ENCODE measurements at places on chromosomes 1 and 21.
A peak's percentile ranks its signal among the peaks of the same experiment; 100 is the strongest.

- DNase-seq = no peak
Measured at GRCh38 chr1:2374252-2375155, 16.9 kb downstream of the MORN1 start.

GRCh38 chr21:44818640-44819011 is 764 bp upstream of the SUMO3 start:
- no peak for DNase-seq

GRCh38 chr1:226921504-226921903 is 18.6 kb upstream of the COQ8A start:
- no peak for DNase-seq

DNA sequence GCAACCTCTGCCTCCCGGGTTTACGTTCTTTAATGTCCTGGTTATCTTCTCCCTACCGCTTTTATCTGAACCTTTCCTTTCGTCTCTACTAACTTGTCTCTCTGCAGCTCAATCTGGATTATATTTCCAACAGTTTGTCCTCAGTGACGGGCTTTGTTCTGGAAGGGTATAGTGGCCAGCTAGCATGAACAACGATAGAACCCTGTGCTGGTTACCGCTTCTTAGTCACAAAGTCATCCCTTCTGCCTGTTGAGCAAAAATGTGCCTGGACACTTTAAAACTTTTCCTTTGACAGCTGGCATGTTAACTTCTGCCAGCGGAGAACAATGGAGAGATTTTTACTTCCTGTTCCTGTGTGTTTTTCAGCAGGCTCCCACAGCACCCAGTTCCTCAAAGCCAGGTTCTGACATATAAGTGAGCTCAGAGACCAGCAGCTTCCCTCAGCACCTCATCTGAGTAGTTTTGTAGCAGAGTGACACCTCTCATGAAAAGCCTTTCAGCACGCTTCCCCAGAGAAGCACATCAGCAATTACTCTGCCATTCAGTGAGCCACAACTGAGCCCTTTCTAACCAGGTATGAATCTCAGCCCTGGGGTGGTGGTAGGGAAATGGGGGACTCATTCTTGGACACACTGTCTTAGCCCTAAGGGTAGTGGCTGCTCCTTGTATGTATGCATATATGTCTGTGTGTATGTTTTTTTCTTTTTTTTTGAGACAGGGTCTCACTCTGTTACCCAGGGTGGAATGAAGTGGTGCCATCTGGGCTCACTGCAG is 23.6 kb upstream of the CCDC17 start:
- DNase-seq = no peak

DNA sequence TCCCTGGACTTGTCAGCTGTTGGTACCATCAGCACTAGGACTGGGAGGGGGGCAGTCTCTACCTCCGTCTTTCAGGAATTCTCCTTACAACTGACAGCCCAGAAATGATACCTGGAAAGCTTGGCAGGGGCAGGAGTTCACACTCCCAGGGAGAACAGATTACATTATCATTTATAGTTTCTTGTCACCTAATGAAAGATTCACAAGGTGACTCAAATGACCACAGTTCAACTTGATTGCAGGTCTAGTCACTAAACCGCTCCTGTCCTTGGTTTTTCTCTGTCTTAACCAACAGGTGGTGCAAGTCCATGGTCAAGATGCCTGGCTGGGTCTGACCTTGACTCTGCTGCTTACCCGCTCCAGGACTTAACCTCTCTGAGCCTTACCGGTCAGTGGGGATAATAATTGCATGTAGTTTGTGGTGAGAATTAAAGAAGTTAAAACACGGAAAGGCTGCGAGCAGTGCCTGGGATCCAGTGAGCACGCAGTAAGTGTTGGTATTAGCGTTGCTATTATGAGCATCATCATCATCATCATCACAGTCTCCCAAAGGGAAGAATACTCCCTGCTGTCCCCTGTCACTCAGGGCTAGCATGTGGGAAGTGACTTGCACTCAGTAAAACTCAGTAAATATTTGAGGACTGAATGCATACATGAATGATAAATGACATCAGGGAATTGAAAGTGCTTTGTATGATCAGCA is 125.3 kb upstream of the CD34 start:
- no peak for DNase-seq

GRCh38 chr1:165925498-165926079 is 98.2 kb downstream of the UCK2 start:
- DNase-seq = no peak

DNA sequence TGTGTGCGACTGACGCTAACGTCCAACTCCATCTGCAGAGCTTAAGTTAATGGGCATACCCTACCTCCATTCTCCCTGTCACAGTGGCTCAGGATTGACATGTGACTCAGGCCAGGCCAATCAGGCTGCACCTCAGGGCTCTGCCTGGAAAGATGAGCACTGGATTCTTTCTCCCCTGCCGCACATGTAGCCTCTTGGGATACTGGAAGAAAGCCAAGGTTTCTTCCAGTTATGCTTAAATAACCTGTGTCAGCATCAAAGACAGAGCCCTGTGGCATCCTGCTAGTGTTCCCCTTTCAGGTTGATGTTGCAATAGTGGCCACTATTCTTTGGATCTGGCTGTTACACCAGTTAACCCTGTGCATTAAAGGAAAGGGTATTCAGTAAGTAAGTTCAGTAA is 55.0 kb upstream of the SYT6 start:
- no peak for DNase-seq

DNA sequence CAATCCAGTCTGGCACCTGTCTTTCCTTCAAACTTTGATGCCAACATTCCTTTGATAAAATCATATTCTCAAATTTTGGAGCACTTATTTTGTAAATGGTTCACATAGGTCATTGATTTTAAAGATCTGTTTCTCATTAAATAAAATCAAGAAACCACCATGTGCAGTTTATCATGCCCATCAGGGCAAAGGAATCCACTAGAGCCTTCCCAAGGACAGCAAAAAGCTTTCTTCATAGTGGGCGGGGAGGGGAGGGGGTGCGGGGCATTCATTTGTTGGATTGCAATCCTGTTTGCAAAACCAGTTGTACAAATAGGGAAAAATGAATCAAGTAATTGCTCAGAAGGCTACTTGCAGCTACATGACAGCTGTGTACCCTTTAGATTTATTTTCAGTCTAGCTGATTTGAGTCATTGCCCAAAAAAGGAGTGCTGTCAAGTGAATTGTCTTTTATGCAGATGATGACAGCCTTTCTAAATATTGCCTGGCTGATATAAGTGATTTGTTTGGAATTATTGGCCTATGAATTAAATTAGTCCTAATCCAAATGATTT is 23.0 kb downstream of the LRRC8B start:
- no peak for DNase-seq

DNA sequence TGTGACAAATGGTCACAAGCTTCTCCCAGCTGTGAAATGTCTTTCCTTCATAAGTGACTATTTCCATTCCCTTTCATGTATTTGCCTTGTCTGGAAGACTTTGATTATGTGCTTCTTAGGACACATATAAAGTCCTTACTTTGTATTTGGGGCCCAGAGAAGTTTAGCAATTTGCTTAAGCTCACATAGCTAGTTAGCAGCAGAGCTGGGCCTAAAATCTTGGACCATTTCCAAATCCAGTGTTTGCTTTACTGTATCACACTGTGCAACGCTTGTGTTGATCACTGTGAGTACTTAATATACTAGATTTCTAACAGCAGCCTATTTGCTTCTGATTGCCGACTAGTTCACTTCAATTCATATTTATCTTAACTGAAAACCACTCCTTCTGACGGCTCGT is 2.2 kb upstream of the KCNA3 start:
- no peak for DNase-seq

- no peak for DNase-seq
Measured at GRCh38 chr1:2982615-2983318, 38.5 kb upstream of the ACTRT2 start.

DNA sequence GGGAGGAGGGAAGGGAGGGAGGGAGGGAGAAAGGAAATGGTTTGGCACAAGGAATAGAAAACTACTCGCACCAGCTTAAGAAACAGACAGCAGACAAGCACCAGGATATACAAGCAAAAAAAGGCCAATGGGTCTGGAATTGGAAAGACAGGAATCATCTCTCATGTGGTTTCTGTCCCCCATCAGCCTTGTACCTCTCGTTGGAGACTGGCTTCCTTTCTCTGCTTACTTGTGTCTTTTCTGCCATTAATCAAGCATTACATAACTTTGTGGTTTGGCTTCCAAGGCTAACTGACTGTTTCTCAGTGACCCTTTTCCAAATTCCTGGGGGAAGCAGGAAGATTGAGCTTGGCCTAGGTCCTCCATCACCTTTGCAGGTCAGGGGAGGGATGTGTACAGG is 11.8 kb upstream of the RALGPS2 start:
- no peak for DNase-seq

DNA sequence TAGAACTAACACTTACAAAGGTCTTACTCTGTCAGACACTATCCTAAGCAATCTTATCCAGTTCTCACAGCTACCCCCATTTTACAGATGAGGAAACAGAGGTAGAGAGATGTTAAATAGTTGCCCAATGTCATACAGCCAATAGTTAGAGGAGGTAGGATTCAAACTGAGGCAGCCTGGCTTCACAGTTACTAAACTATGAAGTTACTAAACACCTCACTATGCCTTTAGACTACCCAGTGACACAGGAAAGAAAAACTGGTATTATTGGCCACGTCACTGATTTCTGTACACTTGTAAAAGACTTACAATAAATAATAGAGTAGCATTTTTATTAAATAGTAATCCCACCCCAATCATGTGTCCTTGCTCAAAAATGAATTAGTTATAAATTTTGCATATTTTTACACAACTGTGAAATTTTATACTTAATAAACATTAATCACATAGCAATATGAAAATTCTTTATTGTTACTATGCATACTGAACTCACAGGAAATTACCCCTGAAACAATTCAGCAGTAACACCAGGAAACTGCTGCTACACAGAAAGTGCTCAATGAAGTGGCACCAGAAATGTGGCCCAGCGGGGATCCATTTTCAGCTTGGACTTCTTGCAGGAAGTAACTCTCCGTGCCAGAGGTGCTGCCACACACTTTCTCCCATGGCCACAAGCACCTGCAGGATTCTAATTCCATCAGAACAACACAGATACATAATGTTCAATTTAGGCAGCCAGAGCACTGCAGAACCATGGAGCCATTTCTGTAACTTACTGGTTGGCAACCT is 69.4 kb downstream of the VAV3 start:
- no peak for DNase-seq

- DNase-seq = no peak
Measured at GRCh38 chr21:44398499-44398898, 45.1 kb downstream of the TRPM2 start.

GRCh38 chr21:43024439-43025136 is 50.2 kb downstream of the PKNOX1 start:
- DNase-seq = no peak

GRCh38 chr1:36450919-36451305 is 661 bp upstream of the OSCP1 start:
- no peak for DNase-seq

DNA sequence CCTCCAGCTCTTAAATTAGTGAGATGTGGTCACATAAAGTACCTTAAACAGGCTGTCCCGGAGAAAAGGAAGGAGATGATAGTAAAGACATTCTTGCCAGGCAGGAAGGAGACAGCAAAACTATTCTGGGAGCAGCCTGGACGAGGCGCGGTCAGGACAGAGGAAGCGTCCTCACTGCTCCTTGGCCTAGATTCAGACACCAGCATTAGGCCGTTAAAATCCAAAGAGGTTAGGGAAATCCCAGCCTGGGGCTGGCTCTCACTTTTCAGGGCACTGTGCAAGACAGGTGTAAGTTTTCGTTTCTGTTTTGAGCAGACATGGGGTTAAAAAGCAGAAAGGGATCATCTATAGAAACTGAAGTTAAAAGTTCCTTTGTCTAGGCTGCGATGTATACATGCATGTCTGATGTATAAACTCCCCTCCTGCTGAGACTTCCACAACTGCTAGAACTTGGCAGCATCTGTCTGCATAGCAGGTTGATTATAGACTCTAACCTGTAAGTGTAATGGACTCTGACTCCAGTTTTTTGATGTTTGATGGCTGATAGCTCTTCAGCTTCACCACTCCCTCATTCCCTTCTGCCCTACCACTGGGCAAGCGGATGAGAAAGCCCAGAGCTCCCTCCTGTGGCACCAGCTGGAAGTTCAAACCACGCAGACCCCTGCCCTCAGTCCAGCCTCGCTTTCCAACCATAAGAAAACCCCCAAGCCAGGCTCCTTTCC is 21.5 kb downstream of the STPG1 start:
- DNase-seq = peak; percentile 39

DNA sequence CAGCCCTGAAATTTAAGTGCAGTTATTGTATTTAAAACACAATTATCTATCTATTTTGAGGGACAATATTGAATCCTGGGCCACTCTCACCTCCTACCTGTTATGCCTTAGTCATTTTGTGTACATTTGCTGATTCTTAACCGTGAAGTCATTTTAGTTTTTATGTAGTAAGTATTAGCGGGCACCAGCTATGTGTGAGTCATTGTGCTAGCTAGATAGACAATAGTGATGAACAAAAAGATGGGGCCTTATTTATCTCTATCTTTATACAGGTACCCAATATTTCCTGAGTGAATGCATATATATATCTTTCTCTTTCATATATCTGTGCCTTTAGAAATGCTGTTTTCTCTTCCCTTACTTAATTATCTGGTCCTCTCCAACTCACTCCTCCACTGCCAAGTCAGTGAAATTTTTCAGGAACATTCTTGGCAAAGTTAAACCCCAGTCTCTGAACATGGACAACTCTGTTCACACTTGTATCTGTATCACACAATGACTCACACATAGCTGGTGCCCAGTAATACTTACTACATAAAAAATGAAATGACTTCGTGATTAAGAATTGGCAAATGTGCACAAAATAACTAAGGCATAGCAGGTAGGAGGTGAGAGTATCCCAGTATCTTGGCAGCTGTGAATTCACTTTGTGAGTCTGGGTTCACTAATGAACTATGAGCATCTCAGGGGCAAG is 166.0 kb upstream of the C8B start:
- no peak for DNase-seq

DNA sequence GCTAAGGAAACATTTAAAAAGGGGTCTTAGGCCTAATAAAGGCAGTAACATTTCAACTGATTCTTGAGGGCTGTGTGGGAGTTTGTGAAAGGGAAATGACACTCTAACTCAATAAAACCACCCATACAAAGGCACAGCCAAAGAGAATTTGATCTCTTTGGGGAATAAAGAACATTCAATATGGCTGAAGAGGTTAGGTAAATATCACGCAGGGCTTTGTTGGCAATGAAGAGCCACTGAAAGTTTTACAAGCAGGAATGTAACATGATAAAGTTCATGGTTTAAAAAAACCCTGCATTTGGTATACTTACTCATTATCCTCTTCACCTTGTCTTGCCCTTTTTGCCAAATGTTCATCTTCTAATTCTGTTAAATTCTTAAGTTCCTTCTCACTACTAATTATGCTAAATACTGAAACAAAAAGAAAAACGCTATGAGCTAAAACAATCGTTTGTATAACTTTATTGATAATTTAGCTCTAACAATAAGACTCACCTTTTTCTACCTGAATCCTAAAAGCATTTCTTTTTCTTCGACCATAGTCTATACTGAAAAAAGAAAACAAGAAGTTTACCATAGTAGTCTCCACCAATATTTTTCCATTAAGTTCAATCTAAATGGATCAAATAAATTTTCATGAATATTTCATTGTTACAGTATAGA is 12.5 kb downstream of the NVL start:
- no peak for DNase-seq

- DNase-seq = peak; percentile 33
Measured at GRCh38 chr21:31580866-31581276, 78.6 kb upstream of the SOD1 start.

Data from stimulated activated CD4-positive, alpha-beta T cell treated with anti-CD3 and anti-CD28 coated beads, Interleukin-1b, Interleukin-23, amount 100 ng/mL, for 1 hour (primary cell).